Activated T-helper 17 cell treated with anti-CD3 and anti-CD28 coated beads, Interleukin-2, amount 50 U/mL, for 72 hours (primary cell): ENCODE measurements at places on chromosomes 11 and 22. TPM values are rescaled to one million over a fixed set of nuclear protein-coding genes. Genes with fewer than 3 reads are reported as not detected.

CALCA gene
- total RNA-seq = not detected

RAB39A gene
- 2.5 TPM for total RNA-seq

POU2AF2 gene
- 0.42 TPM for total RNA-seq

TH gene
- not detected for total RNA-seq

MRGPRE gene
- total RNA-seq = not detected

KRTAP5-7 gene
- 0.17 TPM for total RNA-seq

CSRP3 gene
- total RNA-seq = not detected

GALNT18 gene
- total RNA-seq = 10.9 TPM

GGT1 gene
- 82.4 TPM for total RNA-seq

CRYBB3 gene
- not detected for total RNA-seq

GNAZ gene
- total RNA-seq = 0.37 TPM

SESN3 gene
- total RNA-seq = 9.7 TPM

FOSL1 gene
- 18.7 TPM for total RNA-seq

CRYBB2 gene
- total RNA-seq = 0.77 TPM

PTPRCAP gene
- total RNA-seq = 112 TPM

VPREB3 gene
- not detected for total RNA-seq

APOBEC3H gene
- total RNA-seq = 20.6 TPM

CDKN1C gene
- 34.8 TPM for total RNA-seq

PAMR1 gene
- total RNA-seq = not detected

SMTNL1 gene
- not detected for total RNA-seq

P2RY6 gene
- not detected for total RNA-seq

RASD2 gene
- 0.37 TPM for total RNA-seq

FGF19 gene
- not detected for total RNA-seq

SMC1B gene
- total RNA-seq = 0.43 TPM

TMEM132A gene
- total RNA-seq = 0.29 TPM

LRRC10B gene
- not detected for total RNA-seq

OVCH2 gene
- total RNA-seq = not detected

CHRNA10 gene
- total RNA-seq = 4.6 TPM

SLC35F2 gene
- total RNA-seq = 29.2 TPM

MCM5 gene
- 124 TPM for total RNA-seq

SLC37A4 gene
- 28.1 TPM for total RNA-seq

TMEM45B gene
- total RNA-seq = 2.4 TPM

LINC01488 gene
- not detected for total RNA-seq

WT1 gene
- not detected for total RNA-seq

CNGA4 gene
- 0.24 TPM for total RNA-seq

OR4X2 gene
- total RNA-seq = not detected

PIM3 gene
- total RNA-seq = 94.8 TPM

HEPHL1 gene
- not detected for total RNA-seq

MRGPRF gene
- not detected for total RNA-seq

DAGLA gene
- 0.11 TPM for total RNA-seq

FIBP gene
- total RNA-seq = 102 TPM

ROBO4 gene
- not detected for total RNA-seq

MMP8 gene
- not detected for total RNA-seq

ACTN3 gene
- 0.58 TPM for total RNA-seq

VPREB1 gene
- not detected for total RNA-seq

BTG4 gene
- not detected for total RNA-seq

RAB38 gene
- 1.9 TPM for total RNA-seq

MEI1 gene
- total RNA-seq = 39.8 TPM

IFITM1 gene
- 95.7 TPM for total RNA-seq
